ENCODE measurements at places on chromosomes 4 and X.
A peak's percentile ranks its signal among the peaks of the same experiment; 100 is the strongest.

DNA sequence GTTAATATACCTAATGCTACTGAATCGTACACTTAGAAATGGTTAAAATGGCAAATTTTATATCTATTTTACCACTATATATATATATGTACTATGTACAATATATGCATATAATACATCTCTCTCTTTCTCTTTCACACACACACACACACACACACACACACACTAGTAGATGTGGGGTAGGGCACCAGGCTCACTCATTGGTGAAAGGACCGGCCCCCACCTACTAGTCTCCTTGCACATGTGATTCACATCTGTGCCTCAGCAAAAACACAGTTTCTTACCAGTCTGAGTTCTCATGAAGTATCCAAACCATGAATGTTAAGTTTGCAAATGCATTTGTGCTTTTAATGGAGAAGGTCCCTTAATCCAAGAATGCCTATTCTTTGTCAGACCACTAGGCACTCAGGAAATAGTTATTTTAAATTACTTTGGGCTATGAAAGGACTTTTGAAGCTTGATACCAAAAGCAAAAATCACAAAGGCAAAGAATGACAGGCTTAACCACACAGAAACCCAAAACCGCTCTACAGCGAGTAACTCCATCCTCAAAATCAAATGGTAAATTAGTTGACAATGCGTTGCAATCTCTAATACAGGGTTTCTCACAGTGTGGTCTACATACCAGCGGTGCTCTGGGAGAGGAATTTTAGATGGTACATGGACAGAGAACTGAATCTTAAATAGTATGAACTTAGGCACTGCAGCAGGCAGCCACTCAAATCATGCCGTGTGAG, 5.8 kb downstream of the TSC22D3 start:
- no peak for DNase-seq

DNA sequence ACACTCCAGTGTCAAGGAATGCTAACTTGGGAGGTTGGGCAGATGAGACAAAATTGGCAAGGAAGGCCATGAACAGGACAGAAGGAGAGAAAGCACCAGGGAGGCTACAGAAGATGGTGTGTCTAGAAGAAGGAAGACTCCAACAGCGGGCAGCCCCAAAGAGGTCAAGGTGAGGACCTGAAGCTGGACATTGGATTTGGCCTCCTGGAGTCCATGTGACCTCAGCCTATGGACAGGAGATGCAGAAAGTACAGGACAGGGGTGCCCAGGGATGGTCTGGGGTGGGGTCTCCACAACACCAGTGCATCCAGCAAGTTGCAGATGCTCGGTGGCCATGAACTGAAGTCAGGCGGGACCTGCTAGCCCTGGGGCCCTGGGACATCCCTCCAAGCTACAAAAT, 86.2 kb downstream of the JAKMIP1 start:
- DNase-seq = no peak

DNA sequence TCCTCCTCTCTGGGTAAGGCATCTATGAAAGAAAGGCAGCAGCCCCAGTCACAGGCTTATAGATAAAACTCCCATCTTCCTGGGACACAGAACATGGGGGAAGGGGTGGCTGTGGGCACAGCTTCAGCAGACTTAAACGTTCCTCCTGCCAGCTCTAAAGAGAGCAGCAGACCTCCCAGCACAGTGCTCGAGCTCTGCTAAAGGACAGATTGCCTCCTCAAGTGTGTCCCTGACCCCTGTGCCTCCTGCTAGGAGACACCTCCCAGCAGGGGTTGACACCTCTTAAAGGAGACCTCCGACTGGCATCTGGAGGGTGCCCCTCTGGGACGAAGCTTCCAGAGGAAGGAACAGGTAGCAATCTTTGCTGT, 89.9 kb downstream of the EFHC2 start:
- no peak for DNase-seq

DNA sequence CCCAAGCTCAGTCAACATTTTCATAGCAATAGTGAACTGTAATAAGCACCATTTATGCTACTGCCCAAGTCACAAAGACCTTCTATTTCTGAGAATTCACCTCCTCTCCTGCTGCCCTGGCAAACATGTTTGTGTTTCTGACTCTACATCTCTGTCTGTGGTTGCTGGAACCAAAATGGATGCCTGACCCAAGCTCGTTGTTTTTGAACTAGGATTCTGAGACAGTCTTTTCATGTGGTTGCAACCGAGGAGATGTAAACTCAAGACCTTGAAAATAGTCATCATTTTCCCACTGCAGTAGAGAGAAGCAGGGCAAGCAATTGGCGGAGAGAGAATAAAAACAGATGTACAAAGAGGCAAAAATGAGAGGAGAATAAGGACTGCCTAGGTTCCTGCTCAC, 160.2 kb downstream of the RAB28 start:
- no peak for DNase-seq

- no peak for DNase-seq
Measured at GRCh38 chrX:48833542-48834138, 1.8 kb downstream of the PCSK1N start.

GRCh38 chrX:119693040-119693995, at the start of gene SEPTIN6:
Gene SEPTIN6 (minus strand): TSS chrX:119693168. CDS start chrX:119693105, 63 bp downstream.
- DNase-seq = peak; percentile 60

DNA sequence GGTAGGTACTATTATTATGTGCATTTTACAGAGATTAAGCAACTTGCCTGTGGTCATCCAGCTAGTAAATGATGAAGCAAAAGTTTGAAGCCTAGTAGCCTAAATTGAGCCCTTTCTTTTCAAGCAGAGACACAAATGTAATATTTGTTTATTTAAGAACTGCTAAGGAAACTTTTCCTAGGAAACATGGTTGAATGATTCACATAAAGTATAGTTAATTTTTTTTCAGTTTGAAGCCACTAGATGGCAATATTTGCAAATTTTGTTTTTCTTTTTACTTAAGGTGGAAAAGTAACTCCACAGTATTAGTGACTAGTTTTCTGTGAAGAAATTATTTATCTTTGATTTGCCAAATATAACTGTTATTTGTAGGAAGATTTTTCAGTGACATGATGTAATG, 52.8 kb upstream of the ANKRD17 start:
- DNase-seq = no peak

- DNase-seq = no peak
Measured at GRCh38 chr4:16231570-16232245, 5.4 kb upstream of the TAPT1 start.

GRCh38 chr4:105895583-105896460, 551 bp downstream of the NPNT start:
- DNase-seq = no peak

- no peak for DNase-seq
Measured at GRCh38 chr4:68831642-68832041, 15.8 kb downstream of the UGT2B10 start.

DNA sequence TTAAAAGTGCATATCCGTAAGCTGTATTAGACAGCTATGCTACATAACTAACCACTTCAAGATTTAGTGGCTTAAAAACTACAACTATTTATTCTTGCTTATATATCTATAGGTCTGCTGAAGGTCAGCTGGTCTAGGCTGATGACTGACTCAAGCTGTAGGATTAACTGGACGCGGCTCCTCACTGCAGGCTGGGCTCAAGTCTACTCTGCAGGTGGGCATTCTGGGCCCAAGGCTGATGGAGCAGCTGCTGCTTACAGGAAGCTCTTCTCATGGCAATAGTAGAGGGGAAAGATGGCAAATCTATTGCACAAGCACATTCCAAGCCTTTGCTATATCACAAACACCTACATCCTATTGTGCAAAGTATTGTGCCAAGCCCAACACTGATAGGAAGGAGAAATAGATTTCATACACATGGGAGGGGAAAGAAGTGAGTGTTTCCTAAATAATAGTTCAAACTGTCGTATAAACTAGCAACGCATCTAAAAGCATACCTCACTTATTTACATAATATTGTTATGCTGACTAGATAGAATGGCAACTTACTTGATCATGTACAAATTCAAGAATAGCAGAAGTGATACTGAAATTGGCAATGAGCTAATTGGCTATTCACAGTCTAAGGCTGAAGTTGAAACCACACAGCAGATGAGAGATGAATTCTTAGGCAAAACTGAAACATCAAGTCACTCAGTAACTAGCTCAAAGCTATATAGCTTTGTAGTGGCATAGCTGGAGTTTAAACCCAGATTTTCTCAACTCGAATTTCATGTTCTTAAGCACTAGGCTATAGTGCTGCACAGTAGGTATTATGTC, 263.8 kb downstream of the NKX6-1 start:
- no peak for DNase-seq

DNA sequence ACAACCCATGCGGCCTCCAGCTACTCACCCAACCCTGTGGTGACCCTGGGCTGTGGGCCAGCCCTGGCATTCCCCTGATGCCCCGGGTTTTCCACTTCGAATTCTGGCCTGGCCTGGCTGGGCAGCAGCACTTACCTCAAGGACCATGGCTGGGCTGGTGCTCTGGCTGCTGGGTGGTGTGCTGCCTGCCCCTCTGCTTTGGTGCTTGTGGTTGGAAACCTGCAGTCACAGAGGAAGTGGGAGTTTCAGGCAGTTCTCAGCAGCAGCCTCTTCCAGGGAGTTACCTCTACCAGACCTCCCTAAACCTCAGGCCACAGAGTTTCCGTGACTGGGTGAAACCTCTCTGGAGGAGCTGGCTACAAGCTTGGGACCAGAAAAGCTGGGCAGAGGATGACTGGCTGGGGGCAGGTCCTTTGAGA, at the start of gene CXCR3:
Gene CXCR3 (minus strand): TSS at position 209 of the 419 bp plus-strand sequence. CDS start 62 bp downstream, at position 147.
- DNase-seq = peak; percentile 45

- no peak for DNase-seq
Measured at GRCh38 chr4:1241466-1241935, 7.4 kb downstream of the CTBP1 start.

DNA sequence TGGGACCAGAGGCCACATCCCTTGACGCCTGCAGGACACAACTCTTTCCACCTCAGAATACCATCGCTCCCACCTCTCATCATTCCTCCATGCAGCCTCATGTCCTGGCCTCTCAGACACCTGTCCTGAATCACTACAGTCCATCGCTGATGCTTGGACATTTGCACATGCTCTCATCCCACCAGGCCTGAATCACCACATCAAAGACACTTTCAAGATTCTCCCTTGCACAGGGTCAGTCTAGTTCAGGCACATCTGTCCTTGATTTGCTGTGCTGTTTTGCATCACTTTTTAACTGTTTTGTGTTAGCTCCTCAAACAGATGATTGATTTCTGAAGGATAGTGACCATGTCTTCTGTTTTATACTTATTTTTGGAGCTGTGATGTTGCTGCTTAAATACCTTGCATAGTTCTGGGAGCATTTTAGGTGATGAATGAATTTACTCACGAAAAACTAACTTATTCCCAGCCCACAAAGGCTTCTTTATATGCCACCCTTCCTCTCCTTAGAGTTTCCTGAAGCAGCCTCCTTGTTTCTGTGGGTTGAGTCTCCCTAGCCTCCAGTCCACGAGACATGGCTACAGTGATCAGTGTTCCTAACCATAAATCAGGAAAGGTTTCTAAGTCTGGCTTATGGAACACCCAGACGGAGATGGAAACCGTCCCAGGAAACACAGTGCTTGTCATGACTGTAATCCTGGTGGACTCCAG, 2.6 kb downstream of the FAM114A1 start:
- DNase-seq = no peak

DNA sequence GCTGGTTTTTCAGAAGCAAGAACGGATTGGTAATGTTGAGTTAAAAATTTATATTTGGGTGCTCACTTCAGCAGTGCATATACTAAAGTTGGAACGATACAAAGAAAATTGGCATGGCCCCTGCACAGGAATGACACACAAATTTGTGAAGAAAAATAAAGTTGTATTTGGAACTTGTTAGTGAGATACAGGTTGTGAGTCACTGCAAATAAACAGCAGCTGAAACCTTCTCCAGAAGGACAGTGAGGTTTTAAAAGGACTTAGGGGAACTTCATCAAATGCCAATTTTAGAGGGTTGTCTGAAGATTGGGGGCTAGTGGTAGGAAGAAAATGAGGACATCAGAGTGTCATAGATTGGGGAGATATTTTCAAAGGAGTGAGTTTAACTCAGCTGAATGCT, 79.7 kb upstream of the ELOVL6 start:
- DNase-seq = no peak

DNA sequence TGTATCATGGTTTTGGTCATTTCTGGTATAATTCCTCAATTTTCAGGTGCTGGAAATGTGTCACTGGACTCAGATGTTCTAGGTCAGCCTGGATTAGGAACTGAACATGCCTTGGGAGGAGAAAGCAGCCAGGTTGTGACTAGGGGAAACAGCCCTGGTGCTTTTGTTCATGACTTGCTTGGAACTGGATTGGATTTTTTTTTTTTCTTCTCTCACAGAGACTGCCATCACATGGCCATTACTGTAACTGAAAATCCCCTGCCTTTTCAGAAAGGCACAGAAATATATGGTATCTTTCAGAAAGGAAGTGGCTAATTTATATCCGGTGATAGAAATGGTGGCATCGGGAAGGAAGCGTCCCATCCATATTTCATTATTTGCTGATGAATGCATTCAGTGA, 34.6 kb downstream of the SEPTIN11 start:
- DNase-seq = no peak

GRCh38 chrX:142089193-142089592, 115.9 kb downstream of the MAGEC2 start:
- no peak for DNase-seq

DNA sequence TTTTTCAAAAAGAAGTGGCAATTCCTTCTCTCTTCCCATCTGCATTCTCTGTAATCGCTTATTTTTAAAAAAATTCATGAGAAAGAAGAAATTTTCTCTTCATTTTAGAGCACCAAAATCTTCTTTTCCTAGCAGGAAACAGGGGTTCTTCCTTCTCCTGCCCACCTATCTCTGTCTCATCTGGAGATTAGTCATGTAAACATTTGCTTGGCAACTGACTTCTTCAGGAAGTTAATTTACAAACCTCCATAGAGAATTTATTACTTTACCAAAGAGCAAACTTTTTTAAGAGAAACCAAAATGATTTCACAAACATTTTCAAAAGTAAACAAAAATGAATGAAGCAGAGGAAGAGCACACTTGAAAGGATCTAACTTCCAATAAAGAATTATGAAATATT, 13.5 kb downstream of the TTC29 start:
- DNase-seq = no peak

- DNase-seq = no peak
Measured at GRCh38 chr4:147487616-147488015, 6.7 kb downstream of the EDNRA start.

DNA sequence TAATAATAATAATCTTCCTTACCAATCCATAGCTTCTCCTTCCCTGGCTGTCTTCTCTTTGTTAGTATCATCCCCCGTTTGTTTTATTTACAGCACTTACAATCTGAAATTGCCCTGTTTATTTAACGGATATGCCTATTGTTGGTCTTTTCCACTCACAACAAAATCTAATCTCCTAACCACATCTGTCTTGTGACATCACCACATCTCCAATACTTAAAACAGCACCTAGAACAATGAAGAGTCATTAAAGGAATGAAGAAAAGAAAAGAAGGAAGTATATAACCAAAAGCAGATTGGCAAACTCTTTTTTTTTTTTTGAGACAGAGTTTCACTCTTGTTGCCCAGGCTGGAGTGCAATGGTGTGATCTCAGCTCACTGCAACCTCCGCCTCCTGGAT, 38.7 kb upstream of the JADE1 start:
- no peak for DNase-seq

GRCh38 chrX:138001226-138001625, 435.3 kb downstream of the ZIC3 start:
- no peak for DNase-seq
